ENCODE measurements at places on chromosomes 4 and X. TPM values are rescaled to one million over a fixed set of nuclear protein-coding genes. Genes with fewer than 3 reads are reported as not detected.

- DNase-seq, result no peak
These were observed 57.0 kb downstream of the HPGDS start for GRCh38 chr4:94285666-94286065.

- no peak for DNase-seq
These were observed 63.9 kb upstream of the FAT1 start for GRCh38 chr4:186787536-186787935.

- peak; percentile 13 for DNase-seq
These were observed 850.4 kb upstream of the FRG1 start for GRCh38 chr4:189090174-189090814.

GRCh38 chr4:1169691-1170096 lies 2.7 kb downstream of the SPON2 start:
- no peak for DNase-seq

DNA sequence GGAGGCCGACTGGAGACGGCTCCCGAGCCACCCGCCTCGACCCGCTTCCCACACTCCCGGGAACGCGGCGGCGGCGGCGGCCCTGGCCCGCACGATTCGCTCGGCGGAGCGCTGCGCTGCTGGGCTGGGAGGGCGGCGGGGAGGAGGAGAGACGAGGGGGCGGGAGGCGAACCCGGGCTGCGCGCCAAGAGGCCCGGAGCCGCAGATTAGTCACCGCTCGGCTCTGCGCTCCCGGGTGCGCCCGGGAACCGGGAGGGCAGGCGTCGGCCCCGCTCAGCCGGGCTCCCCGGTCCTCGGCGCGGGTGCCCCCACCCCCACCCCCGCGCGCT lies 11.2 kb upstream of the BCOR start:
- DNase-seq, result peak; percentile 76

DNA sequence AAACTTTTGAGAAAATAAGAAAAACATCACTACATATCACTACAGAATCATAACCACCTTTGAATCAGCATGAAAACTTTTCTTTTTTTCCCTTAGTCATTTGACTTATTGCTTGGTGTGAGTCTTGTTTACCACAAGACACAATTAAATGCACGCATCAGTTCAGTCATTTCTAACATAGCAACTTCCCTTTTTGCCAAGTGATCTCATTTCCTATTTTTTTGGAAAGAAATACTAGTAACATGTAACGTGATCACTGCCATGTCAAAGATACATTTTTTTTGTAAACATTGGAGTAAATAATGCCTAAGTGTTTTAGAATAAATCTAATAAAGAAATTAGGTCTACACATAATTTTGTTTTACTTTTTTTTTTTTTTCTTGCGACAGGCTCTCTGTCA lies 5.1 kb upstream of the CXCL8 start:
- no peak for DNase-seq

The FAM47A gene
- total RNA-seq, result not detected

The CLRN2 gene
- not detected for total RNA-seq
